ENCODE measurements at places on chromosomes 1 and 21. TPM values are rescaled to one million over a fixed set of nuclear protein-coding genes. Genes with fewer than 3 reads are reported as not detected.
A peak's percentile ranks its signal among the peaks of the same experiment; 100 is the strongest.

DNA sequence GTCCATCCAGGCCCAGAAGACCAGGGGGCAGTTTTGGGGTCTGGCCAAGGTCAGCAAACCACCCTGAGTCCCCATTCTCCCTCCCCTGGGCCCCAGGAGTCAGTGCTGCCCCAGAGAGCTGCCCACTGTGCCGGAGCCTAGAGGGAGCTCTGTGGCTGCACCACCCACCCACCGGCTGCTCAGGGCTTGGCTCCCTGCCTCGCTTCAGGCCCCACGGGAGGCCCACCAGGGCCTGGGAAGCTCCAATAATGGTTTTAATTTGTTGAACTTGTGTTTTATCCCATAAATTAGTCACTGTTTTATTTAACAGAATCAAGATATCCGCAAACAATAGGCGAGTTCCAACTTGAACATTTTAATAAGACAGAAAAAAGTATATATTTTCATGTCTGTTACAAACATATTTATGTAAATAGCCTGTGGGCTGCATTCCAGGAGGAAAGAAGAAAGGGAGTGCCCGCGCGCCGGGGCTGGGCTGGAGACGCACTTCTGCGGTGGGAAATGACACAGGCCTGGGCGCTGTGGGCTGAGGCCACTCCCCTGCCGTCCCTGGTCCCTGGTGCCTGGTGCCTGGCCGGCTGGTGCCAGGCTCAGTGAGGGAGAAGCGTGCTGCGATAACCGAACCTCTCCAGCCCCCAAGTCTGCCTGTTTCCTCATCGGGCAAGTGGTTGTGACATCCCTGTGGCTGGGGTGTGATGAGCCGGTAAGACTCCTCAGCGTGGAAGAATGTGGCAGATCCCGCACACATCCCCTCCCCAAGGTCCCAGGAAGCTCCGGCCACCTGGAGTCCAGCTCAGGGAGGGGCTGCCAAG is 160.5 kb downstream of the PEX14 start:
- DNase-seq = peak; percentile 7

- DNase-seq = no peak
Observed at GRCh38 chr1:217135987-217136894, 413.0 kb upstream of the ESRRG start.

DNA sequence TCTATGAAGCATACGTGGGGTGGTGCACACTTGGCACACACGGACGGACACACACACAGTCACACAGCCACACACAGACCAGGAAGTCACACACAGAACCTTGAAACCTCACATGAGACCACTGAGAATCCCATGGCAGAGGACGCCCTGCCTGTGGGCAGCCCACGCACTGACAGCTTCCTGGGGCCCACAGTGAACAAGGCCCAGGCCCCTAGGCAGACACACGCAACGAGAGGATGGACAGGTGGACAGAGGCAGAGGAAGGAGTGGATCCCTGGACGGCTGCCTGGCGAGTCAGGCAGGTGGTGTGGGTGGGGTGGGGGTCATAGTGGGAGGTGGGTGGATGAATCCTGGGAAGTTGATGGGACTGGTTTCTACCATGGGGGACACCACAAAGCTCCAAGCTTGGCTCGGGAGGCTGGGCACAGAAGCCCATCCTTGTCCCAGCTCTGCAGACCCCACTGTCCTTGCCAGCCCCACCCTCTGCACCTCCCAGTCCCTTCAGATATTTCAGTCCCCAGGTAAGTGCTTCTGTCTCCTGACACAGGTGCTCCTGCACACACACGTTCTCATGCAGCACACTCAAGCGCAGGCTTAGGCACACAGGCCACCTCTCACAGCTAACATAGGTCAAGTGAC is 49.1 kb downstream of the WNT9A start:
- DNase-seq = no peak

DNA sequence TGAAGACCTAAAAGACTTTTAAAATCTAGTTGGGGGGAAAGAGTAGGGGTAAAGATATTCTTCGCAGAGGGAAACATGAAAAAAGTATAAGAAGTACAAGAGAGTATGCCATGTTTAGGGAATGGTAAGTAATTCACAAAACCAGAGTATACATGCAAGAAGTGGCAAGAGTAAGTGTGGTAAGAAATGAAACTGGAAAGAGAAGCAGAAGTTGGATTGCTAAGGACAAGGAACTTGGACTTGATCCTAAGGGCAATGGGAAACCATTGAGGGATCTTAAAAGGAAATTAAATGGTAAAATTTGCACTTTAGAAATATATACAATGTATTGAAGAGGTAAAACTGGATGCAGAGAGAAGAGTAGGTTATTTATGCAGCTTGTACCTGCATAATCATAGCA is 9.2 kb upstream of the ZNF644 start:
- DNase-seq = no peak

GRCh38 chr1:160293020-160293968 is 8.4 kb upstream of the PEX19 start:
- no peak for DNase-seq

DNA sequence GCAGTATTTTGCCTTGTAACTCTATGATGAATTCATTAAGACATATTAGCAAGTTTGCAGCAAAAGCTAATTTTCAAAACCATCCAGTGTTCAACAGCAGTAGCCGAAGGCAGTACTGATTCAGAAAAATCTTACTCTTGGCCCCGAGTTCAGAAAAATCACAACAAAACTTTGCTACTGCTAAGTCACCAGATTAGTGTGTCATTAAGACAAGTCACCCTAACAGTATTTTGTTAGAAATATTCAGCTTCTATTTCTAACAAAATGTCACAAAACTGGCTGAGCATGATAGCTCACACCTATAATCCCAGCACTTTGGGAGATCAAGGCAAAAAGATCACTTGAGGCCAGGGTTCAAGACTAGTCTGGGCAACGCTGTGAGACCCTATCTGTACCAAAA is 8.2 kb downstream of the GTF2B start:
- DNase-seq = no peak

- DNase-seq = no peak
Observed at GRCh38 chr1:5742032-5742431, 250.2 kb downstream of the NPHP4 start.

DNA sequence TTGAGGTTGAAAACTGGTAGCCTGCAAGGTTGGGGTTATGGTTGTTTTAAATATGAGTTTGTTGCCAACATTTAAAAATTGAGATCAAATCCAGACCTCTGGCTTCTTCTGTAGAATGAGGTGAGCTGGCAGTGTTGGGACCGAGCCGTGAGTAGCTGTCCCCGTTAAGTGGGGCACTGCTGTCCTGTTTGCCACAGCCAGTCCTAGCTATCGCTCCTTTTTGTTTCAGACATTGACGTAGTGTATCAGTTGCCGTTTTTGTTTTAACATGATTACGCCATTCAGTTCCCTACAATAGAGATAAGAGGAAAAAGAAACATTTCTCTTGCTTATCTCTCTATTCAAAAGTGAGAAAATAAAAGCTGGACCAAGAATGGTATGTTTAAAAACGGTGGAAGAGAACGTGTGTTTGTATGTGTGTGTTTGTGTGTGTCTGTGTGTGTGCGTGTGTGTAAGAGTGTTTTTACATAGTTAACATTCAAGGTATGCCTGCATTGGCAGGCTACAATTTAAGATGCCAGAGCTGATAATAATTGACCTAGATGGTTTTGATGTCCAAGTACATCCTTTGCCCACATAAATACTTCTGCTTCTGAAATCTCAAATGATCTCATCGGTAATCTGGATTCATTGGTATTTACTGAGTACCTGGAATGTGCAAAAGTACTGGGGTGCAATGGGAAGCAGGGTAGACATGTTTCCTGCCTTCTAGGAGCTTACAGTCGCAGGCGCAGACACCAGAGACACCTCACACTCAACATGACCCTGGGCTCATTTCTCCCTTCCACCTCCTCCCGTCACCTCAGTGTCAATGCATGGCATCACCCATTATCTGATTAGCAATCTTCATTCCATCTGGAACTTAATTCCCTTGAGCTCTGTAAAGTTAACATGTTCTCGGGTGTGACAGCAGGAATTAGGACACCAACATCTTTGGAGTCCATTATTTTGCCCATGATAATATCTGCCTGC is 65.8 kb downstream of the HUNK start:
- DNase-seq = no peak

- no peak for DNase-seq
Observed at GRCh38 chr1:18038051-18038450, 69.5 kb upstream of the IGSF21 start.

- DNase-seq = no peak
Observed at GRCh38 chr1:158969855-158970254, 38.5 kb downstream of the PYHIN1 start.

GRCh38 chr1:187013582-187014200 is 184.9 kb downstream of the PLA2G4A start:
- no peak for DNase-seq

DNA sequence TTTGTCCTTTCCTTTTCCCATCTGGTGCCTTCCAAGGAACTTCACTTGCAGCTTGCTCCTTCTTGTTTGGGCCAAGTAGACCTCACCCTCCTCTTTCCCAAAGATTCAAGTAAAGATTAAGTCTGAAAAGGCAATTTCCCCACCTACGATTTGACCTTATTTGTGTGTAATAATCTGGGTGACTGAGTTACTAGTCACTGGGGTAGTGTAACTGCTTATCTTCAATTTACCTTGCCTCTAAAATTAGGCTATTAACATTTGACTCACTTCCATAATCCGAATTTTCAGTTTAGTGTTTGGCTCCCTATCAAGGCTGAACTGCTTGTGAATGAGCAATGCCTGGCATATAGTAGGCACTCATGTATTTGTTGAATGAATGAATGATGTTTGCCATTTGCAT is 59.6 kb downstream of the PLA2G4A start:
- peak; percentile 54 for DNase-seq

DNA sequence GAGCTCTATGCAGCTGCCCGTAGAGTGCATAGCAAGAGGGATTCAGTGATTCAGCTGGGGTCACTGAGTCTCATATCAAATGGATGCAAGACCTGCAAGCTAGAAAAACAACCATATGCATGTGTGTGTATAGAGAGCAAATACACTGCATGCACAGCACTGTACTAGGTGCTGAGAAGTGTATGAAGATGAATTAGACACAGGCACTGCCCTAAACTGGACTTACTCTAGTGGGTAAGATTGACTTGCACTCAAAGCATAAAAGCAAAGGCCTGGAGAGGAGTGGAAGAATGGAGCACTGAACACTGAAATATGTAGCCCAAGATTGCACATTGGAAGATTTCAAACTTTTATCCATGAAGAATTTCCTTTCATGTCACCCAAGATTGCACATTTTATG is 5.5 kb upstream of the GBP1 start:
- no peak for DNase-seq

DNA sequence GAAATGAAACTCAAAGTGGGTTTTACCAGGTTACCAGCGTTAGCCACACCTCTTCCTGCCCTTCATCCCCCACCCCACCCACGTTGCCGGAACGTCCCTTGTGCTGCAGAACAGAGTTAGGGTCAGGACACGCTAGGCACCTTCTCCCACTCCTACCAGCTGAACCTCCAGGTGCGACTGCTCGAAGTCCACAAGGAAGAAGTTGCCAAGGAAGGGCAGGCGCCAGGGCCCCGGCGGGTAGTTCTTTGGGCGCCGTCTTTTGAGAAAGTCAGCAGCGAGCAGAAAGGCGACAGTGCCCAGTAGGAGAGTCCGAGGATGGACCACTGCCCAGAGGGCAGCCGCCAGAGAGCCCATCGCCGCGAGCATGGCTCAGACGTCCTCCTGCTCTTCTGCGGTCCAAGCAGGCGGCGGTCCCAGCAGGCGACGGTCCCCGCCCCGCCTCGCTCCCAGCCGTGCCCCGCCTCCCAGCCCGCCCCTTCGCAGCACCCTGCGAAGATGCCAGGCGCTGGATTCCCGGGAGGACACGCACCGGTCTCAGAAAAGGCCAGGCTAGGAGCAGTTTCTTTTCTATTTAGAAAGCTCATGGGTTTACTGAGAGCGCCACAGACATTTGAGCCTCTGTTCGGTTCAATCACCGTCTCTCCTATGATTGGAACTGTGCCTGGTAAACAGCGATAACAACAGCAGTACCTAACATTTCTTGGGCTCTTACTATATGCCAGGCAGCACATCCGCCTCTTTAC is at the start of gene CYP2J2:
CYP2J2 (minus strand) TSS at position 393 of the 743 bp plus-strand sequence; CDS start at position 366, 27 bp downstream.
- peak; percentile 3 for DNase-seq

RAB25 gene
- total RNA-seq = not detected

CELA3A gene
- total RNA-seq = not detected

DNAI4 gene
- 11.4 TPM for total RNA-seq

ILDR2 gene
- total RNA-seq = 0.25 TPM

OPRD1 gene
- total RNA-seq = not detected

DMRTA2 gene
- 0.18 TPM for total RNA-seq

SPAG17 gene
- 0.09 TPM for total RNA-seq
